Activated T-helper 1 cell treated with anti-CD3 and anti-CD28 coated beads, Interleukin-2, amount 50 U/mL, for 16 hours (primary cell): ENCODE measurements at places on chromosomes 4 and X.

GRCh38 chr4:117908306-117909207 is 125.7 kb upstream of the NDST3 start:
- DNase-seq, result no peak

GRCh38 chrX:103927030-103927429 is 35.4 kb upstream of the TMSB15B start:
- DNase-seq, result no peak

DNA sequence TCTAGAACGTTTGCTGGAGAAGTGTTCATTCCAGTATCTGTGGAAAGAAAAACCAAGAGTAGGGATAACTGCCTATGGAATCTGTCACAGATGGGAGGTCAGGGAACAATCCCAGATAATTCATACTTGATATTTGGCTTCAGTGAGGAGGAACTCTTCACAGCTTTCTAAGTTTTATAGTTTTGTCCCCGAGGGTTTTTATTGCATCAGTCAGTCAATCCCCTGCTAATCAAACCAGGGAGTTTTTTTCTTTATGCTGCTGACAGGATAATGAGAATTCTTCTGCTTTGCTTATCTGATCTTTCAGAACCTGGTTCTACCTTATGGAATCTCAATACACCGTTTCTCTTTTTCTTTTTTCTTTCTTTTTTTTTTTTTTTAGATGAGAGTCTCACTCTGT is 633 bp upstream of the TRIML2 start:
- DNase-seq, result no peak

DNA sequence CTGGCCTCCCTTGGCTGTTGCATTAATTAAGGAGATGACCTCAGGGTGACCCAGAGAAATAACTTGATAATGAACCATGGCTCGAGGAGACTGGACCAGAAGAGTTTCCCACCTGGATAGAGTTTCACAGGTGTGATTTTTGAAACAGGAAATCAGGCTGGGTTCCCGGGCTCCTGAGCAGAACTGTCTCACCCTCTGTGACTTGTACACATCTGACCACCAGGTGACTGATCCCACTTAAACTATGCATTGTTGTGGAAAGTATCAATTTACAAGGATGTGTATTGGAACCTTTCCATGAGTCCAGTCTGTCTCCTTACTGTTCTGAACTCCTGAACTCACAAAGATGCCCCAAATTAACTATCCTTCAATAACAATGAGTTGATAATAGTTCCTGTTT is 220.3 kb downstream of the PTTG2 start:
- no peak for DNase-seq

- no peak for DNase-seq
These were observed 7.9 kb downstream of the COL25A1 start for GRCh38 chr4:109294468-109295020.

GRCh38 chrX:1009771-1010170 is 202.7 kb downstream of the CRLF2 start:
- no peak for DNase-seq

DNA sequence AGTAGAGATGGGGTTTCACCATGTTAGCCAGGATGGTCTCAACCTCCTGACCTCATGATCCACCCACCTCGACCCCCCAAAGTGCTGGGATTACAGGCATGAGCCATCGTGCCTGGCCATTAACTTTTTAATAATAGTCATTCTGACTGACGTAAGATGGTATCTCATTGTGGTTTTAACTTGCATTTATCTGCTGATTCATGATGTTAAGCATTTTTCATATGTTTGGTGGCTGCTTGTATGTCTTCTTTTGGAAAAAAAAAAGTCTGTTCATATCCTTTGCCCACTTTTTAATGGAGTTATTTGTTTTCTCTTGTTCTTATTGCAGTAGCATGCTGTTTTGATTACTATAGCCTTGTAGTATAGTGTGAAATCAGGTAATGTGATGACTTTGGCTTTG is 45.8 kb downstream of the ANXA10 start:
- DNase-seq, result no peak
